ENCODE measurements at places on chromosomes 1 and 21. TPM values are rescaled to one million over a fixed set of nuclear protein-coding genes. Genes with fewer than 3 reads are reported as not detected.

- no peak for DNase-seq
Measured at GRCh38 chr1:163668472-163668871, 346.7 kb downstream of the NUF2 start.

GRCh38 chr21:29382030-29382654 is 83.4 kb downstream of the BACH1 start:
- DNase-seq, result no peak

GRCh38 chr1:81809808-81810207 is 9.1 kb downstream of the ADGRL2 start:
- DNase-seq, result no peak

- DNase-seq, result no peak
Measured at GRCh38 chr1:21329209-21329844, 39.1 kb upstream of the ECE1 start.

The TMOD4 gene
- not detected for total RNA-seq

The PLEKHN1 gene
- total RNA-seq, result 0.50 TPM

Measured in left cardiac atrium (tissue), 4 donors.